ENCODE measurements at places on chromosomes 11 and 22. TPM values are rescaled to one million over a fixed set of nuclear protein-coding genes. Genes with fewer than 3 reads are reported as not detected.

JHY gene
- 1.1 TPM for total RNA-seq

KCNK7 gene
- 4.2 TPM for total RNA-seq

EMSY gene
- total RNA-seq: 31.9 TPM

PIK3C2A gene
- total RNA-seq: 60.8 TPM

CCDC188 gene
- 1.1 TPM for total RNA-seq

TEAD1 gene
- 131 TPM for total RNA-seq

APOA5 gene
- total RNA-seq: not detected
